ENCODE measurements at places on chromosomes 3 and 15. TPM values are rescaled to one million over a fixed set of nuclear protein-coding genes. Genes with fewer than 3 reads are reported as not detected.

The MAGI1 gene
- 12.8 TPM for total RNA-seq

The EPHB1 gene
- total RNA-seq, result 0.16 TPM

The AP3B2 gene
- total RNA-seq, result not detected

The LRTM1 gene
- total RNA-seq, result not detected

The BRPF1 gene
- 9.6 TPM for total RNA-seq

The SEMA3G gene
- under 0.01 TPM for total RNA-seq

The XXYLT1 gene
- total RNA-seq, result 36.8 TPM

The CSK gene
- 9.9 TPM for total RNA-seq

The CPNE4 gene
- not detected for total RNA-seq

The GRK7 gene
- total RNA-seq, result not detected

The SLC25A36 gene
- total RNA-seq, result 59.9 TPM

The CELF6 gene
- total RNA-seq, result not detected

The SEMA3B gene
- total RNA-seq, result 3.4 TPM

The CCDC39 gene
- total RNA-seq, result not detected

The SOX2 gene
- not detected for total RNA-seq

The TMEM40 gene
- not detected for total RNA-seq

The NFKBIZ gene
- total RNA-seq, result 39.2 TPM

The LNP1 gene
- 2.9 TPM for total RNA-seq

The COL6A5 gene
- not detected for total RNA-seq

The SLC38A3 gene
- total RNA-seq, result not detected

The SIDT1 gene
- not detected for total RNA-seq

The TAGLN3 gene
- total RNA-seq, result not detected

The DUOXA2 gene
- total RNA-seq, result not detected

The PAQR5 gene
- 6.5 TPM for total RNA-seq

The GOLGA8G gene
- not detected for total RNA-seq

The LMAN1L gene
- not detected for total RNA-seq

The P2RY14 gene
- total RNA-seq, result not detected

The ZNF80 gene
- not detected for total RNA-seq

The APOD gene
- 45.9 TPM for total RNA-seq

The LRRC31 gene
- not detected for total RNA-seq

The CACNA2D2 gene
- total RNA-seq, result not detected

The HYAL3 gene
- total RNA-seq, result 7.8 TPM

The CTXN2 gene
- total RNA-seq, result not detected

The DPPA4 gene
- not detected for total RNA-seq

The GPD1L gene
- 5.7 TPM for total RNA-seq

The NLGN1 gene
- total RNA-seq, result 5.6 TPM

The AEN gene
- 14.3 TPM for total RNA-seq

The PARP15 gene
- total RNA-seq, result not detected

The DOCK3 gene
- under 0.01 TPM for total RNA-seq

The SAMMSON gene
- not detected for total RNA-seq

The ALAS1 gene
- 29.6 TPM for total RNA-seq

The ARGFX gene
- total RNA-seq, result not detected

The EXD1 gene
- not detected for total RNA-seq

The SMCO1 gene
- not detected for total RNA-seq

The SNX4 gene
- total RNA-seq, result 33.8 TPM

The ADIPOQ gene
- not detected for total RNA-seq

The MCTP2 gene
- not detected for total RNA-seq

The RAB11A gene
- 221 TPM for total RNA-seq

The CKMT1B gene
- total RNA-seq, result not detected

The ANAPC13 gene
- 123 TPM for total RNA-seq

The VPS8 gene
- 17.7 TPM for total RNA-seq

The FANCD2 gene
- total RNA-seq, result 12.5 TPM

The TMEM207 gene
- total RNA-seq, result not detected

The GOLGA6L4 gene
- 0.16 TPM for total RNA-seq

The TRIM59 gene
- total RNA-seq, result 6.7 TPM

The ATP13A5 gene
- total RNA-seq, result not detected
